IMR-90 (cell line): ENCODE measurements at places on chromosomes 2 and 18. TPM values are rescaled to one million over a fixed set of nuclear protein-coding genes. Genes with fewer than 3 reads are reported as not detected.
A peak's percentile ranks its signal among the peaks of the same experiment; 100 is the strongest.

Gene ACTG2
- polyA plus RNA-seq: 887 and 899 TPM in 2 replicates

DNA sequence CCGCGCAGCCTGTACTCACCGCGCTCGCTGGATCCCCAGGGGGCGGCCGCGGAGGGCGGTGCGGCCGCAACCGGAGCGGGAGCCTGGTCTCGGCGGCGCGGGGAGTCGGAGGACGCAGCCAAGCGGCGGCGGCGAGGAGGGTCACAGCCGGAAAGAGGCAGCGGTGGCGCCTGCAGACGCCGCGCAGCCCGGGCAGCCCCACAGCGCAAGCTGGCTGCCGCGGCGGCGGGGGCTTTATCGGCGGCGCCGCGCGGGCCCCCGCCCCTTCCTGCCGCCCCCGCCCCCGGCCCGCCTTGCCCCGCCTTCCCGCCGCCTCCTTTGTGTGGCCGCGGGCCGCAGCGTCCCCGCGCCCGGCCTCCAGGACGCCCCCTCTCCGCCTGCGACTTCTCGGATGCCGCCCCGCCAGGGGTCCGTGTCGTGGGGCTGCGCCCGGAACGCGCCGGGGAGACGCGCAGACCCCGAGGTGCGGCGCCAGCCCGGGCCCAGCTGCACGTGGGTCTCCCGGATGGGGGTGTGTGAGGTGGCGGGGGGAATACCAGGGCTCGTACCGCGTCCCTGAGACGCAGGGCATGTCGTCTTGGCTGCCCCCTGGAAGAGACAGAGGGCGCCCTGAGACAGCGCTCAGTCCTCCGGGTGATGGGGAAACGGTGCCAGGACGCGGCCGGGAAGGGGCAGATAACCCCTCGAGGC is at the start of gene SERPINE2:
SERPINE2 (minus strand) TSS at position 207 of the 690 bp plus-strand sequence. CDS start 37,386 bp downstream, outside the sequence.
- 0 out of 2 replicates have a peak, but pooled peaks cover 2% of the 10 kb centered on the region for H3K36me3 ChIP-seq
- H3K4me3 ChIP-seq: peak within 1 kb of the TSS; percentile 99
- H3K4me1 ChIP-seq: peaks cover 15% of the 10 kb centered on the region
- peak; percentile 37 for DNase-seq
- peak within 1 kb of the TSS; percentile 29; the same call in 1 of the 2 replicates for H3K27ac ChIP-seq

Gene CYTIP
- polyA plus RNA-seq: not detected in 2 replicates

Gene TMEM169
- 0.15 and 0.17 TPM in 2 replicates for polyA plus RNA-seq

Gene MYO3B
- polyA plus RNA-seq: 0.02 TPM in 1 of 2 replicates, not detected in the other

Gene NT5DC4
- polyA plus RNA-seq: not detected in 2 replicates

Gene ASB18
- not detected in 2 replicates for polyA plus RNA-seq

Gene NT5C1B
- not detected in 2 replicates for polyA plus RNA-seq

DNA sequence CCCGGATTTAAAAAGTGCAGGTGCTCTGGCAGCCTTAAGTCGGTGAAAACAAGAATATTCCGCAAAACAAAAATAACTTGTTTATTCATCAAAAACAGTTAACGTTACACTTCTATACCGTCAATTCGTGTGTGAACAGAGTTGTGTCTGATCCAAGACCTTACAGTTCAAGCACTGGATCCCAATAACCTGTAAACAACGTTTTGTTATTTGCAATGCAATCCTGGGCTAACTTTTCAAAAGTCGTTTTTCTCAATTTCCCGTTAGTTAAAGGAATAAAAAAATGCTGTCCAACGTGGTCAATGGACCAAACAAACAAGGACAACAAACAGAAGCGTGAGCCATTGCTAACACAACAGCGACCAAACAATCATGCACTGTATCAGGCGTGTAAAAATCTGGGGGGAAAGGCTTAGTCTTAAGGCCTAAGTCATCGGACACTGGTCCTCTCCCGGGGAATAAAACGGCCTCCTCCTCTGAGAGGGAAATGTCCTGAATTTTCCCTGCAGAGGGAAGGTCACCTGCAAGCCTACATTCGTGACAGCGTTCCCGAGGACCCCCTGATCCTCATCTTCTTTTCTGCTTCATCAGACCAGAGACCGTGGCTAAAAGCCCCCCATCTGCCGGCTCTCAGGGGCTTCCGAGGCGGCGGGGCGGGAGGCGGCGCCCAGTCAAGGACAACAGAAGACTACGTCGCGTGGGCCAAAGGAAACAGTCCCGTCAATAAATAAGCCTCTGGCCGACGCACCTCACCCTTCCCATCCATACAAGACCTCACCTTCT is 490 bp downstream of the NDUFS1 start:
- H3K4me1 ChIP-seq: peaks cover 2% of the 10 kb centered on the region
- DNase-seq: peak; percentile 31
- peak overlapping the region; percentile 75 for H3K4me3 ChIP-seq
- peak overlapping the region; percentile 85 for H3K27ac ChIP-seq
- no peaks in the 10 kb centered on the region for H3K27me3 ChIP-seq

Gene GYPC
- 96.3 and 103 TPM in 2 replicates for polyA plus RNA-seq
